Daoy (cell line): ENCODE measurements at places on chromosomes 1 and 21.

GRCh38 chr1:56137090-56137489 is 442.3 kb downstream of the PLPP3 start:
- no peak for DNase-seq

DNA sequence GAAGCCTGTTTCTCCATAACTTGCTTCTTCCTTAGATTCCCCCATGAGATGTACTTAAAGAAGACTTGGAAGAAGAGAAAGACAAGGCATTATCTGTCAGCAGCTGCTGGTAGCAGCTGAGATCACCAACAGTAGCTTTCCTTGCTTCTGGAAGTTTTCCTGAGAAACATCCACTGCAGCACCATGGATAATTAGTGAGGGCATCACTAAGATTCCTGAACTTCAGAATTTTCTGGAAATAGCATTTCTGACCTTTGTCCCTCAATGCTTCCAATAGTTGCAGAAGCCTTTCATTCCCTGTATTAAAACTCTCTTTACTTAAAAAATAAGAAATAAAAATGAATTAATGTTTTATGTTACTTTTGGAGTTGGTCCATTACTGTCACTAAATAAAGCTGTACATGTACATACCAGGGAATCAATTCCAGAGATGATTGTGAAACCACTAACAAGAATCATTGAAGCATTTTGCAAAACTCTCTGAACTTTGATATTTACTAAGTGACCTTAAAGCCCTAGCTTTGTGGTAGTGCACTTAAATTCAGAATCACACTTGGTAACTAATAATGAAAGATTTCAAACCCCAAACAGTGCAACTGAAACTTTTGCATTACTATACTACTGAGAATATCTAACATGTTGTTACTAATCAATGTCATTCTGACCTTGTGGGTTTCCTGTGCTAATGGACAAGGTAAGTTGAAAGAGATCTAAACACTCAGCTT is at the start of gene CFHR4:
Gene CFHR4, plus strand, starts transcription at position 538 of the 725 bp plus-strand sequence. Its CDS starts 99 bp downstream, at position 637.
- DNase-seq, result no peak

GRCh38 chr1:3270403-3271245 is 183.8 kb upstream of the ARHGEF16 start:
- no peak for DNase-seq

GRCh38 chr1:218339267-218339831 is 5.8 kb upstream of the TGFB2 start:
- no peak for DNase-seq

GRCh38 chr1:56505792-56506743 is 73.3 kb downstream of the PLPP3 start:
- DNase-seq, result no peak
